ENCODE measurements at places on chromosomes 5 and 9.

GRCh38 chr5:140365282-140365681 is 5.3 kb downstream of the SLC4A9 start:
- no peak for DNase-seq

- DNase-seq: no peak
These were observed 15.4 kb downstream of the AGXT2 start for GRCh38 chr5:35032356-35032755.

DNA sequence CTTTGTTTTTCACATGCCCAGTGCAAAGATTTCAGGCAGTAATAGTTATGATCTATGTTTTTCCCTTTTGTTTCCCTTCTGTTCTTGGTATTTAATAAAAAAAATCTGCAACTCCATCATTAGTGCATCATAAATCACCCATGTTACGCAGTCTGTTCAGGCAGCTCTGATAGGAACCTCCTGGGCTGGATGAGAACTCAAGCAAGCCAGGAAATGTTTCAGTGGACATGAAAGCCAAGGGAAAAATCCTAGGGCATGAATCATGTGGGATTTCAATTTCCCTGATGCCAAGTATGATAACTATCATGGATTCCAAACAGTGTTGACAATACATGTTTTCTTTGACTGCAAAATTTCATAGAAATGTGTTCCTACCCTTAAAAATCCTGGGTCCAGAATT is 119.7 kb upstream of the TARS1 start:
- no peak for DNase-seq

GRCh38 chr5:82313016-82313415 is 34.9 kb upstream of the RPS23 start:
- no peak for DNase-seq

DNA sequence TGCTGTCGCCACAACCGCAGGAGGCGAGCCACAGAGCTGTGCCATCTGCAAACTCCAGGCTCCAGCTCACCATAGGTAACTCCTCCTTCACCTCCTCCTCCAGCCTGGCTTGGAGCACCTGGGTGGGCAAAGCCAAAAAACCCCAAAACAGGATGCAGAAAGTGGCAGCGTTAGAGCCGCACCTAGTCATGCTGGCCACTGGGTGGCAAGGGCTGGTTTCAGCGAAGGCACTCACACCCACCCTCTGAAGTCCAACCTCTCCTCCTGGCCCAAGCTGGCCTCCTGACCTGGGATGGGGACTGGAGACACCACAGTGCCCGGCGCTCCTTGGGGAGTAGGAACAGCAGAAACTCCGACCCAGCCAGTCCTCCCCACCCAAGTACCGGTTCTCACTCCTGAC is 28.7 kb upstream of the ZNF354B start:
- no peak for DNase-seq

- no peak for DNase-seq
These were observed 8.8 kb upstream of the RNF183 start for GRCh38 chr9:113311961-113312360.

- no peak for DNase-seq
These were observed 82.4 kb upstream of the IFNK start for GRCh38 chr9:27441741-27442070.

DNA sequence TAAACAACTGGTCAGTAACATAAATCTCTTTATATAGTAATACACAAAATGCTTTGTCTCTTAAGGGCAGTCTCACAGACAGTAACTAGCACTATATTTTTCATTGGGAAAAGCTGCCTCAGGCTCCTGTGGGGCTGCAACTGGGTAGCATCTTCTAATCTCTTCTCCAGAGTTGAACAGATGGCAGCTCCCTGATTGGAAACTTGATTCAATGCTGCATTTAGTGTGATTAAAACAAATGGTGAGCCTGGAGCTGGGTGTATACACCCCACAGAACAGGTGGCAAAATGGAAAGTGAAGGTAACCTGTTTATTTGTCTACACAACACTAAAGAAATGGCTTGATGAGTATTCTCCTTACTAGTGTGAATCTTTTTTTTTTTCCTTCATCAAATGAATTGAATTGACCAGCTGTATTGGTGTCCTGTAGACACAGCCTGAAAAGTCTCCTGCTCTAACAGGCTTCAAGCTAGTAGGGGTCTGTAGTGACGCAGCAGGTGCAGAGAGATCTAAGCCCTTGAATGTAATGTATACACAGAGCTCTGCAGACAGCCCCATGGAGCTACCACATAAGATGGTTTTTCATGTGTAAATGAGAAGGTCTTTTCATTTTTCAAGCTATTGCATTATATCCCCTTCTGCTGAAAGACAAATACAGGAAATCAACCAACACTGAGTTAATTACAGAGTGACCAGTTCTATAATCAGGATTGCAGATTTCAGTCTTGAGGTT is 43.3 kb downstream of the IZUMO3 start:
- no peak for DNase-seq

GRCh38 chr5:27568811-27569210 is 530.4 kb upstream of the CDH9 start:
- DNase-seq: no peak

- DNase-seq: no peak
These were observed 1.7 kb downstream of the EBF1 start for GRCh38 chr5:159097784-159098602.

GRCh38 chr5:117888688-117889087 is 1099.7 kb downstream of the DTWD2 start:
- no peak for DNase-seq

GRCh38 chr5:74866596-74867162 is 492 bp upstream of the FAM169A start:
- no peak for DNase-seq

GRCh38 chr9:78707481-78707991 is 410.6 kb downstream of the PSAT1 start:
- DNase-seq: no peak

DNA sequence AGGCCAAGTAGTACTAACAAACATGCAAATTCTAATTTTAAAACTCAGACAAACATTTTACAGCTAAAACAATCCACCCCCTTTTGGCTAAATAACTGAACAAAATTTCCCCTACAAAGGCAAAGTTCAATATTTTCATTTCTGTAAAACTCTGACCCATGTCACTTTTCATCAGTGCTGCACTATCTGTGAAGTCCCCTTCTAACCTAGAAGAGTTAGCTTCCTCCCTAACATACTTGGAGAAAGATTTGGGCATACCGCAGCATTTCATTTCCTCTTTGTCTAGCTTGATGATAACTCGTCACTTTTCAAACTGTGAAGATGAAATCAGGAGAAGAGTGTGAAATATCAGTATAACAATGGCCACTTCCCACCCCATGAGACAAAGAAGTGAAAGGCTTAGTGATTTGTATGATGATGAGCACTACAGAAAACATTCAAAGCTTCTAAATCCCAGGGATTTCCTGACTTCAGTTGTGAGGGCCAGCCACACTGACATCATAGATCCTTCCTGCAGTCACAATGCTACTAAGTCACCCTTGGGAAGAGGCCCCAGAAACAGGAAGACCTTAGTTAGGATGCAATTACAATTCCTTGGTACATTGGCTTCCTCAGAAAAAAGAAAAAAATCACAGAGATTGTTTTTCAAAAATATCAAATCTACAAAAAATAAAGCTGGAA is at the start of gene FAM81B:
FAM81B (plus strand) TSS at position 555 of the 681 bp plus-strand sequence; CDS start at position 579, 24 bp downstream.
- DNase-seq: no peak

GRCh38 chr9:116020801-116021200 is 132.8 kb upstream of the PAPPA start:
- no peak for DNase-seq

DNA sequence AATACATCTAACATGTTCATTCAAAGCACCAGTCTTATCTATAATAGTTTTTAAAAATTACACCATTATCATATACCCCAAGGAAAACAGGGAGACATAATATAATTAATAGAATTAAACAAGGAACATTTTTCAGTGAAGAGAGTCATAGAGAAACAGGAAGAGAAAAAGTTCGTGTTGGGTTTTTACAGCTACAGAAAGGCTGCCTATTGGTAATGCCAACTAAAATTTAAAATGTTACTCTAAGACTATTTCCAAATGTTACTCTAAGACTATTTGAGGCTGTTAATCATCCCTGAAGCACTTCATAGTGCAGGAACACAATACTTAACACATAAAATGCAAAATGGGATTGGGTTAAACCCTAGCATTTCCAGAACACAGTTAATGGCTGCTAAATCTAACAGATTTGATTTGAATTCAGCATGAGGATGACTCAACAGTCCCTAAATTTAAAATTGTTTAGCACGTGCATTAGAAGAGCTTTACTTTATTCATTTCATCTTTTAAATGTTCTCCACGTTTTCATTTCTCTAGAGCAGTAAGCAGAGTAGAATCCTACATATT is 54.5 kb downstream of the OXCT1 start:
- no peak for DNase-seq

DNA sequence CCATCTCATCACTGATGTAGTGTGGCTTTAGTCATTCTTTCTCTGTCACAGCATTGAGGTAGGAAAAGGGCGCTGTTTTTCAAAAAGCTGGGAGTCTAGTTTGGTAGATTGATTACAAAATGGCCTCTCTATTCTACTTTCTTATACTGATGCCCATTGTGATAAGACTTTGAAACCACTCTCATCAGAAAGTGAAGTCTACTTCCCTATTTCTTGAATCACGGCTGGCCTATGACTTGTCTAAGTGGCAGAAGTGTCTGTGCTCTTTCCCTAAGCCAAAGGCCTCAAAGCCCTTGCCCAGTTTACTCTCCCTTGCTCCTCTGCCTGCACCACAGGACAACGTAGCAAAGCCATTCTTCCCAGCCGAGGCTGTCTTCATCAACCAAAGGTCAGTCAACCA is 83.0 kb upstream of the IL33 start:
- no peak for DNase-seq

- no peak for DNase-seq
These were observed 1.5 kb downstream of the AFF4 start for GRCh38 chr5:132961887-132962286.

GRCh38 chr9:26779062-26779461 is 113.5 kb downstream of the CAAP1 start:
- no peak for DNase-seq

- DNase-seq: no peak
These were observed 198.5 kb downstream of the CACNA1B start for GRCh38 chr9:138075961-138076649.

- no peak for DNase-seq
These were observed 137.4 kb downstream of the PCSK5 start for GRCh38 chr9:76027861-76028260.

- DNase-seq: no peak
These were observed 386.0 kb upstream of the GRIN3A start for GRCh38 chr9:102124465-102124864.

DNA sequence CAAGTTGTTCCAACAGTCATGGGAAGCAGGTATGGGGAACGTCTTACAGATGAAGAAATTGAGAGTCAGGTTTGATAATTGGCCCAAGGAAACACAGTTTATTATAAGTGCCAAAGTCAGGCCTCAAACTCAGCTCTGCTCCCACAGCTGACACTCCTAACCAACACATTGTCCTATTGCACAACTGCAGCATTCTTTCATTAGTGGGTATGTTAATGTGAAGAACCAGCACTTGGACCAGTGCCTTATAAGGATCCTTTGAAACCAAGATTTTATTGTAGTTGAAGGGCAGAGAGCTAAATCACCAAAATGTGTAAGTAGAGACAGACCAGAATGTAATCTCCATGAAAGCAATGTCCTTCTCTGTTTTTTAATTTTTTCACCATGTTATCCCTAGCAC is 56.1 kb downstream of the GRIA1 start:
- DNase-seq: no peak

GRCh38 chr5:149240354-149240998 is 31.2 kb upstream of the AFAP1L1 start:
- DNase-seq: no peak

DNA sequence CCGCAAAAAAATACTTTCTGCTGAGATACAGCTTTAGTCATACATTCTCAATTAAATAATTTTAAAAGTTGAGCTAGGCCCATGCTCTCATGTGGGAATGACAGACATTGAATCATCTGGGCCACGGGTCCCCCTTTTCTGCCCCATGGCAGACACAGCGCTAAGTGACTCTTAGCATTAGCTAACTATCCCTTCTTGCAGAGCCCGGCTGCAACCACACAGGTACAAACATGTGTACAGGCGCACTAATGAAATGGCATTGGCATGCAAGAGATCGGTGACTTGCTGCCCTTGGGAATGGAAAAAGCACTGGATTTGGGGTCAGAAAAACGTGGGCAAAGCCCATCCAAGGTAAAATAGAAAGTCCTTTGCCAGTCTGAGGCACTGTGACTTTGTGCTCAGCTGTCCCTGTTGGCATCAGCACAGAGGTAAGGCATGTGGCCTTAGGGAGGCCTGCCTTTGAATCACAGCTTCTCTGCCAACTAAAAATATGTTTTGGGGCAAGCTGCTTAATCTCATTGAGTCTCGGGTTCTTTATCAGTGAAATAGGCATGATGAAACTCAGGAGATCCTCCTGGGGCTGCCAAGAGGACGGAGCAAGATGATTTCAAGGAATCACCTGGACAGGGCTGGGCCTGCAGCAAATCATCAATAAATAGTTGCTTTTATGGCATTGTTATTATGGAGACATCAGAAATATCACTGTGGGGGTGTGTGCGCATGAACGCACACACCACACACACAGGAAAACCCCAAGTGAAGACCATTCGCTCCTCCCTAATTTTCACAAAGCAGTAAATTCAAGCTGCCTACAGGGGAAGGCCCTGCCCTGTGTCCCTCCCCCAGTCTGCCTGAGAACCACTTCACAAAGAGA is 54.2 kb downstream of the WHRN start:
- DNase-seq: no peak

- peak; percentile 32 for DNase-seq
These were observed 26.9 kb upstream of the EEIG1 start for GRCh38 chr9:128007566-128008138.

GRCh38 chr5:179596421-179596820 is 27.1 kb downstream of the HNRNPH1 start:
- DNase-seq: peak; percentile 85

GRCh38 chr5:53643445-53643844 is 83.0 kb downstream of the NDUFS4 start:
- no peak for DNase-seq

GRCh38 chr5:88140396-88140855 is 128.2 kb downstream of the TMEM161B start:
- DNase-seq: no peak

DNA sequence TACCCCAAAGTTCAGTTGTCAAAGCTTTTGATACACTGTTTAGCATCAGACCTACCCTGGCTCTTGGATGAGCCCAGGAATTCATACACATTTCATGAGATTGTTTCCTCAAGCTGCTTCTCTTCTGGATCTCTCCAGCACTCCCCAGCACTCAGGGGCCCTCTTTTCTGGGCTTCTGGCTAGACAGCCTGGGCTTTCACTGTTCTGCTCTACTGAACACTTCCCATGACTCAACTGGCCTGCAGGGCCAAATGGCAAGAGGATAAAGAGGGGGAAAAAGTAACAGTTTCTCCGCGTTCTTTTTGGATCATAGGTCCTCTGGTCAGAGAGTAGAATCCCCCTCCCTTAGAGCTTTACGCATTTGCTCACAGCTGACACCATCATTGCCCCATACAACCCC is 20.9 kb upstream of the LURAP1L start:
- no peak for DNase-seq
